ENCODE measurements at places on chromosomes 3 and 15.

DNA sequence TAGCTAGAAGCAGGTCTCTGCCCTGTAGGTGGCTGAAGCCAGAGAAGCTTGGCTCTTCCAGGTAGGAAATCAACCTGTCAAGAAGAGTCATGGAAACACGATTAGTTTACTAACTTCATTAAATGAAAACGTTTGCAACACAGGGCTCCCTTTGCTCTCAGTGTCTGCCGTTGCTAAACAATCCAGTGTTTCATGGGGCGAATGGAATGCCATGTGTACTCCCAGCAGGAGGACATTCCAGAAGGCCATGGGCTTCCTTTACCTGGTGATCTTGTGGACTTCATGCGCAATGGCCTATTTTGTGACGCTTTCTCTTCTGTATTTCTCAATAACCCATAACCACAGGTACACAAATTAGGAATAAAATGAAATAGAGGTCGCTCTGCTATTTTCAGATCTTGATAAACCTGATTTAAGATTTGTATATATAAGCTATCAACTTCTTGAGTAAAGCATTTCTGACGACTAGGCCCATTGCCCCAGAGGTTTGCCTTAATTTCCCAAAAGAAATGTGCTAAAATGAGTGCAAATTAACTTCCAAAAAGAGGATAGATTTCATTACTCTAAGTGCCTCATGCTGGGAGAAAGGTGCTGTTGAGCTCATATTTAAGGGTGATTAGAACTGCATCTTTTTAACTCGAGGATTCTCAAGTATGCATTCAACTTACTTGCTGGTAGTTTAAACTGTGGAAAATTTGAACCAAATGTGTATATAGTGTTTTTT lies 171.0 kb downstream of the EPHA3 start:
- DNase-seq, result no peak

DNA sequence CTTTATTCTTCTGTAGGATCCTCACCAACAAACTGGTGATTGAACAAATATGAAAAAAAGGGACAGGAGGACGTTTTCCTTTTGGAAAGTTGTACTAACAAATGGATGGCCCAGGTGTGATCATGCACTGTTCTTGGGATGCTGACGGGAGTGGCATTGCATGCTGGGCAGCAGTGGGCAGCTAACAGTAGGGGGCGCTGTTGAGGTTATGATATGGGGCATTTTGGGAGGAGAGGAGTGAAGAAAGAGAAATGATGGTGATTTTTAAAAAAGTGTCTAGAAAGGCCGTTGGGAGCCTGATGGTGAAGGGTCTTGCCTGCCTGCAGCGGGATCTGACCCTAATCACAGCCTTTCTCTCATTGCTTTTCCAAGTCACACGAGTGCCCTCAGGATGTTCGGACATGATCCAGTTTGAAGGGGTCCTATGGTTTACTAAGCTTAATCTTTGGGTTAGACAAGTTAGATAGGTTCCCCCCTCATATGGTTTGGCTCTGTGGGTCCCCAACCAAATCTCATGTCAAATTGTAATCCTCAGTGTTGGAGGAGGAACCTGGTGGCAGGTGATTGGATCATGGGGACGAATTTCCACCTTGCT lies 46.2 kb upstream of the PRTG start:
- DNase-seq, result peak; percentile 42

DNA sequence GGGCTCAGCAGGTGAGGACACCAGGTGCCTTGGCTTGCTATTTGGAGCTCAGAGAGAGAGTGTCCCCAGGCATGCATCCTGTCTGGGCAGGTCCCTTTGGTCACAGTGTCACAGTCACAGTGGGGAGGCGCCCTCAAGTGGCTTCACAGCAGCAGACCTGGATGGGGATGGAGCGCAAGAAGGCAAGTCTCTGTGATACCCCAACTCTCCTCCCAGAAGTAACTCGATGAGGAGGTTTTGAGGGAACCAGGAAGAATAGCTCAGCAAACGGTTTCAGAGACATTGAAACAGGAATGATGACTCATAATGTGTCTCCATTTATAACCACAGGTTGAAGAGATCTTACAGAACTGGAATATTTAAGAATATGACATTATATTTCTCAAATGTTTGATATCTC lies 66.5 kb upstream of the SH3GL3 start:
- DNase-seq, result peak; percentile 68

GRCh38 chr3:8266730-8267131 lies 234.9 kb upstream of the LMCD1 start:
- DNase-seq, result no peak

- peak; percentile 35 for DNase-seq
Observed at GRCh38 chr3:908839-909238, 184.0 kb upstream of the CNTN6 start.

GRCh38 chr3:123042413-123042812 lies 14.8 kb upstream of the SEMA5B start:
- DNase-seq, result no peak

GRCh38 chr3:15685927-15686326 lies 84.4 kb downstream of the BTD start:
- DNase-seq, result peak; percentile 70

DNA sequence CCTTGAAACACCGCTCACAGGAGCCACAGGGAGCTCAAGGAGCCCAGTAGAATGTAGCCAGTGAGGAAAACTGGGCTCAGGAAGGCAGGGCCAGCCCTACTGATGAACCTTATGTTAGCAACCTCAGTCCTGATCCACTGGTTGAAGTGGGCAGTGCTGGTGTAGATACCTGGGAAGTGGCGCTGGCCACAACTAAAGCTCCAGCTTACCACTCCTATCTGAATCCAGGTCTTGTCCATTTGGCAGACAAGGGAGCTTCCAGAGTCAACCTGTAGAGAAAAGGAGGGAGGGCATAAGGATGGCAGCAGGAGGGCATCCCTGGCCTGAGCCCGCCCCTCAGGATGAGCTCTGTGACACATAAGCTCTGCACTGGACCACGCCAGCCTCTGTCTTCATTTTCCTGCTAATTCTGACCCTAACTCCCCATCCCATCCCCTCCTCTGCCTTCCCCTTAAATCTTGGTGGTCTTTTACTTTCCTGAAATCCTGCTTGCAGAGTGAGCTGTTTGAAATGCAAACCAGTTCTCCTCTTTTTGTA lies 2.1 kb upstream of the PRSS50 start:
- no peak for DNase-seq

DNA sequence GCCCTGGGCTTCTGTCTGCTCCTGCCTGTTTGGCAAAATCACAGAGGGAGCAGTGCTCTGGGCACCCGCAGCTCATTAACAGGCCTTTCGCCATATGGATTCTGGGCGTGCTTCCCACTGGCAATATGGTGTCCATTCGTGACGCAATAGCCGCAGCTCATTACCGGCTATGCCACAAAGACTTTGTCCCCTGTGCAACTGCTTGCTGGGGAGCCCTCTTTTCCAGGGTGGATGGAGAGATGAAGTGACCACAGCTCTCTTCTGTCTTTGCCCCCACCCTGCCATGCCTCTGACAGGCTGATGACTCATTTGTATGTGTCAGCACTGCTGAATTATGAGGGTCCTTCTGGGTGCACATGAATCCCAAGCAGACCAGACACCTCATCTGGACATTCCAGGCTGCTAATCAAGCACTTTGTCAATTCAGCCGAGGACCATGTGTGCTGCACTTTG lies 214.3 kb upstream of the FEZF2 start:
- no peak for DNase-seq

GRCh38 chr3:60754617-60755016 lies 496.6 kb downstream of the FHIT start:
- DNase-seq, result peak; percentile 10

DNA sequence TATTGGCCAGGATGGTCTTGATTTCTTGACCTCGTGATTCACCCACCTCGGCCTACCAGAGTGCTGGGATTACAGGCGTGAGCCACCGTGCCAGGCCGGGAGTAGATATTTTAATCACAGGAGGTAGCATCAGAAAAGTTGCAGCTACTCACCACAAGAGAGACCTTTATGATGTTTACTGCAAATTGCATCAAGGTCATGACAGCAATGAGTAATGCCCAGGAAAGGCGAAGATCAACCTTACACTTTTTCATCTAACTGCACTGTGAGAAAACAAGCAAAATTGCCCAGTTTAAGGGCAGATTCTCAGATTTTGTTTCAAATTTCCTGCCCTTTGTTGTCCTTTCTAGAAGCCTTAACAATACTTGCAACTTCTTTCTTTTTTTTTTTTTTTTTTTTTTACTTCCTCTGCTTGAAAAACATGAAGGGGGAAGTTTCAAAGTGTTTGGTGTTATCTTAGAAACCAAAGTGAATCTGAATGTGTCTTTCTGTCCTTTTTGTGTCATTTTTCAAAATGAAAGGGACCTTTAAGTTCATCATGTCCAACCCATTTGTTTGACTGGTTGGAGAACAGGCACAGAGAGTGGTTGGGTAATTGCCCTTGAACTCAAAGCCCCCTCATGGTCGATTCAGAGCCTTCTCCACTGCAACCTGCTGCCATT lies 25.0 kb downstream of the TGFBR2 start:
- DNase-seq, result peak; percentile 66

- DNase-seq, result peak; percentile 49
Observed at GRCh38 chr3:8767667-8768363, 1.6 kb downstream of the OXTR start.

GRCh38 chr3:140545756-140546155 lies 132.1 kb upstream of the TRIM42 start:
- DNase-seq, result no peak

- DNase-seq, result no peak
Observed at GRCh38 chr3:3559786-3560185, 239.4 kb upstream of the LRRN1 start.

All from hematopoietic multipotent progenitor cell treated with erythropoietin and hydrocortisone succinate and interleukin-3 and kit ligand, for 4 days (in vitro differentiated cells).